Progenitor cell of endocrine pancreas (in vitro differentiated cells): ENCODE measurements at places on chromosomes 6 and 20.

DNA sequence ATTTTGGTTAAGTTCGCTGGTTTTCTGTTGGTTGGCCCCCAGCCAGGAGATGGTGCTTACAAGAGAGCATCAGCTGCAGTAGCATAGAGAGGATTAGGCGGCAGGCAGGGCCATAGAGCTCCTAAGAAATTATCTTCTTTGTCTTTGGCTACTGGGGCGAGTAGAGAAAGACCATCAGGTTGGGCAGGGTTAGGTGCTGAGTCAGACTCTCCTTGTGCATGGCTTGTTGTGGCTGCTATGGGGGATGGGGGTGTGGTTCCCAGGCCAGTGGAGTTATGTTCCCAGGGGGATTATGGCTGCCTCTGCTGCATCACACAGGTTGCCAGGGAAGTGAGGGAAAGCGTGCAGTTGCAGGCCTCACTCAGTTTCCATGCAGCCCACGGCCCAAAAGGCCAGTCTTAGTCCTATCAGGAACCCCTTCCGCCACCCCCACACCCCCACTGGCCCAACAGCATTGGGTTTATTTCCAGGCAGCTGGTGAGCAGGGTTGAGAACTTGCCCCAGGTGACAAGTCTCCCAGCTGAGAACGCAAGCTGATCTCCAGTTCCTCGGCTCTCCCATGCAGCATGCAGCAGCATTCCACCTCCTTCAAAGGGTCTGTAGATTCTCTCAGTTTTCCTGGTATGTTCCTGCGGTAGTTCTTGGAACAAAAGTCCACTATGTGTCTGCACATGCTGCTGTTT, 243.7 kb downstream of the UTRN start:
- no peak for DNase-seq

GRCh38 chr6:55664591-55665587, 85.9 kb upstream of the HMGCLL1 start:
- DNase-seq, result no peak

DNA sequence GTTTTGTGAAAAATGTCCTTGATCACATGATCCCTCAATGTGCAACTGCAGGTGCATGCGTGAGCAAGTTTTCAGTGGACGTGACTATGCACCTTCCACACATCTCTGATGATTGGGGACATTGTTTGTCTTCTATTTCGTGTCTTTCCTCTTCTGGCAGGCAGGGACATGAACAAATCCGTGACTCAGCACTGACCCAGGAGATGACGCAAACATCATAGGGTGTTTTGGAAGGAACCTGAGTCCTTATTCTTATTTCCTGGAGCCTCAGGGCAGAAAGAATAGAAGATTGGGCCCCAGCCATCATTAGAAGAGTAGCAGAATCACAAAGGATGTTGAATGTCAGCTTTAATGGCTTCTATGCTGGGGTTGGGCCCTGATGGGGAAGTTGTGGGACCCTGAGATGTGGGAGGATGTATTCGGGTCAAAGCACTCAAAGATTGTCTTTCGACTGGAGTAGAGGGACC, 11.9 kb upstream of the SIRPD start:
- DNase-seq, result no peak

DNA sequence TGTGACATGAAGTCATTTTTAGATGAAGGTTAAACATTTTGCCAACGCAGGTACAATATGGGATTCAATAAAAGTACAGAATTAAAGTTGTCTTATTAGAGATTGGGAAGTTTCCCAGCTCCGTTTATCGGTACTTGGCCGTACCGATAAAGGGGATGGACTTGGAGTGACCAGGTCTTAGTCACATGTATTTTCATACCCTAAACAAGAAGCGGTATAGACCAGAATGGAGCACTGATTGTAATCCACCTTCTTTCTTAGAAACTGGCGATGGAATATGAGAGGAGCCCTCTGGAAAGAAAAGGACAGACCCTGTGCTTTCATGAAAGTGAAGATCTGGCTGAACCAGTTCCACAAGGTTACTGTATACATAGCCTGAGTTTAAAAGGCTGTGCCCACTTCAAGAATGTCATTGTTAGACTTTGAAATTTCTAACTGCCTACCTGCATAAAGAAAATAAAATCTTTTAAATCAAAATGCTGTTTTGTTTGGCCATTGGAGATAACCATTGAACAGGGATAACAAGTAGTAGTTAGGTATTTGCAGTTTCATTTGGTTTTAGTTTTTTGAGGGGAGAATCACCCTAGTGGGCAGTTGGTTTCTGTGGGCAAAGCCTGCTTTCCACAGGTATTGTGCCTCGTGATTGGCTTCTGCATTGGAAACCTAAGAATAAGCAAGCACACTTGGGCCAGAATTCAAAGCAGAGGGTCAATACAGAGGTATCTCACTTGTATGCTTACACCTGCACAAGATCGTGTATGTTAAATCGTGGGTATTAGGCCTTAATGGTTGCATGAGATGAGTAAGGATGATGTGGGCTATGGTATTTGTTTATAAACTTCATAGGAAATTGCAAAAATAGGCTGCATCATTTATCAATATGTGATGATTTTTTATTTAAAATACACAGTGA, 11.2 kb upstream of the ZNFX1 start:
- DNase-seq, result no peak

GRCh38 chr6:165968408-165968807, 199.2 kb downstream of the TBXT start:
- no peak for DNase-seq

DNA sequence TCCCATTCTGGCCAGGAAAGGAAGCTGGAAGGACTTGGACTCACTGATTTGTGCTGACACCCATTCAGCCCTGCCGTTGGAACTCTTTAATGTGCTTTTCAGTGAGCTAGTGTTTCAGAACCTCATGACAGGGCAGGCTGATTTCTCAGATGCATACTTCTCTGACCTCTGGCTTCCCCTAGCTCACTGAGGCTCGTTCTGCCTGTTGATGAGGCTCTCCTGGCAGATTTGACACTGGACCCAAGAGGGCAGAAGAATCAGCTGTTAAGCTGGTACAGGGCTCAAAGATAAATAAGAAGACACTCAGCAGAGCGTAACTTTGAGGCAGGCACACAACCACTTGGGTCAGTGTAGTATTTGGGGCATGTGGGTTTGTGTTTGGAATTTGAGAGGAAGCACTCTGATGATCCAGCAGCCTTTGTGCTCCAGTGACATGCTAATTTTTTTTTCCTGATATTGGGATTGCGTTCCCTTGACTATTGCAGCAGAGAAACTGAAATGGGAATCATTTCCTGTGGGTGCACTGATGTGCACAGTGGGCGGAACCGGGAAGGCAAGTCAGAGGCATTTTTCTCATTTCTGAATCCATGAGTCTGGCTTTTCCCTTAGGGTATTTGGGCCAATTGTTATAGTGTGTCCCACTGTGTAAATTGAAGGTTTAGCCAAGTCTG, 80.2 kb downstream of the CARMIL1 start:
- no peak for DNase-seq

- DNase-seq, result no peak
Measured at GRCh38 chr6:74745670-74746069, 460.2 kb downstream of the COL12A1 start.

DNA sequence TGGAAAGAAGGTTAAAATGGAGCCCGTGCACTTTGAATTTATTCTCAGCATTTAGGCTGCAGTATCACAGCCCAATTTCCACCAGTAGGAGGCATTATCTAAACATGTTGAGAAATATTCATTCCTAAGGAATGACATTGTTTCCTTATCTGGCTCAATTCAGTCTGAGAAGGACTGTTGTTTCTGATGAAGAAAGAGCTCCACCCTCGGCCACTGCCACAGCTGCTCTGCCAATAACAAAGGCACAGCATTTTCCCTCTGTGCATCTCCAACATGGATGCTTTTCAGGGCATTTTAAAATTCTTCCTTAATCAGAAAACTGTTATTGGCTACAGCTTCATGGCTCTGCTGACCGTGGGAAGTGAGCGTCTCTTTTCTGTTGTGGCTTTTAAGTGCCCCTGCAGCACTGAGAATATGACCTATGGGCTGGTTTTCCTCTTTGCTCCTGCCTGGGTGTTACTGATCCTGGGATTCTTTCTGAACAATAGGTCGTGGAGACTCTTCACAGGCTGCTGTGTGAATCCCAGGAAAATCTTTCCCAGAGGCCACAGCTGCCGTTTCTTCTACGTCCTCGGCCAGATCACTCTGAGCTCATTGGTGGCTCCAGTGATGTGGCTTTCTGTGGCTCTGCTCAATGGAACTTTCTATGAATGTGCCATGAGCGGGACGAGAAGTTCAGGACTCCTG, at the start of gene CALHM5:
TSS of gene CALHM5 (plus strand) at position 216 of the 687 bp plus-strand sequence. CDS start at position 274, 58 bp downstream.
- DNase-seq, result no peak

DNA sequence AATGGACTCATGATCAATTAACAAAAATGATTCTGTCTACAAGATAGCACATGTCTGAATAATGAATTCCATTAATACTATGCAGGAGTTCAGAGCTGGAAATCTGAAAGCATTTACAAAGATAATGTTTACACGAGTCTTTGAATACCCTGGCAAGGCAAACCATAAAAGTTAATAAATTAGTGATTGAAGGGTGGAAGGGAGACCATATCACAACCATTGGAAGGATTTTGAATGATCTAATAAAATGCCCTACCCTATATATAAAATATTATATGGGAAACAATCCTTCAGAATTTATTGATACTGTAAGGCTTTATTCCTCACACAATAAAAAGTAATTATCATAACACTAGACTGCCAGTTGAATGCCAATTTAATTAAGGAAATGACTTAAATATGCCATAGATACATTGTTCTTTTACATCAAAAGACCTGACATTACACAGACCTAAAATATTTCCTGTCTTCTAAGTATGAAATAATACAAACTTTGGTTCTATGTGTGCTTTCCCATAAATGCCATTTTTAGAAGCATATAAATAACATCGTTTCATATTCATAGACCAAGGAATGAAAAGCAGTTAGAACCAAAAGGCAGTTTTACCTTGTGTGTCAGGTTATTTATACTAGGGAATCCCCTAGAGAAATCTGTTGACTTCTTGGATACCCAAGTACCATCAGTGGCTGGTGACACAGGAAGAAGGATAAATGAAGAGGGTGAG, 249.2 kb upstream of the MARCKS start:
- no peak for DNase-seq

GRCh38 chr6:21200134-21200870, 393.2 kb upstream of the SOX4 start:
- DNase-seq, result no peak

DNA sequence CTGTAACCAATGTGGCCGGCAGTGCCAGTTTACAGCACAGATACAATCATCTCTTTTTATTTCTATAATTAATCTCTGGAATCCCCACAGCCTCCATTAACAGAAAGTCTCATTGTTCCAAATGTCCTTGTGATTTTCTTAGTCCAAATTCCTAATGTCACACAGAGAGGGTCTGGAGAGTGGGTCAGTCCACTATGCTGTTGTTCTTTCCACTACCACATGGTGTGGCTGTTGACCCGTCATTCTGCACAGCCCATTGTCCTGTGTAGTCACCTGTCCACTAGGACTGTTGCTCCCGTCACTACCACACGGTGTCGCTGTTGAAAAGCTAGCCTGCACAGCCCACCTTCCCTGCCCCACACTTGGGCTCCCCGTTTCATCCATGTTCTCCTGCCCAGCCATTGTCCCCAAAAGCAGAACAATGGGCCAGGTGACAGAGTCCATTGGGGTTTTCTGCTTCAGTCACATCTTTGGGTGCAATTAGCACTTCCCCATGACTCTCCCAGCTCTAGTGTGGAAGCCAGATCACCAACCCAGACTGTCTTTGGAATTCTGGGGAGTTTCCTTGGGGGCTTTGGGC, 8.6 kb upstream of the LBP start:
- peak; percentile 19 for DNase-seq

DNA sequence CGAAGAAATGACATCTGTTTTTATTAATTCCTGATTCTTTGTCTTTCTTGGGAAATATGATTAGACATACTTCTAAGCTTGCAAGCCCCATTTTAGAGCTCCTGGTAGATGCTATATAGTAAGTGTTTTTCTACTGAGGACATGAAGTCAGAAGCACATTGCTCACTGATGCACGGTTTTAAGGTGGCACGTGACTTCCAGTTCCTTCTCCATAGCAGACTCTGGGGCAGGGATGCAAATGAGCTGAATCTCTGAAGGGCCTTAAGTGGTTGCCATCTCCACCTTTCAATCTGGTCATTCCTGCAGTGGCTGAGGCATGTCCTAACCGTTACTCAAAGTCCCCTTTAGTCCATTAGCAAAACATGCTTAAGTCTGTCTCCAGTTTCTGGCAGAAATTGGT, 421.2 kb upstream of the HTR1E start:
- DNase-seq, result no peak

DNA sequence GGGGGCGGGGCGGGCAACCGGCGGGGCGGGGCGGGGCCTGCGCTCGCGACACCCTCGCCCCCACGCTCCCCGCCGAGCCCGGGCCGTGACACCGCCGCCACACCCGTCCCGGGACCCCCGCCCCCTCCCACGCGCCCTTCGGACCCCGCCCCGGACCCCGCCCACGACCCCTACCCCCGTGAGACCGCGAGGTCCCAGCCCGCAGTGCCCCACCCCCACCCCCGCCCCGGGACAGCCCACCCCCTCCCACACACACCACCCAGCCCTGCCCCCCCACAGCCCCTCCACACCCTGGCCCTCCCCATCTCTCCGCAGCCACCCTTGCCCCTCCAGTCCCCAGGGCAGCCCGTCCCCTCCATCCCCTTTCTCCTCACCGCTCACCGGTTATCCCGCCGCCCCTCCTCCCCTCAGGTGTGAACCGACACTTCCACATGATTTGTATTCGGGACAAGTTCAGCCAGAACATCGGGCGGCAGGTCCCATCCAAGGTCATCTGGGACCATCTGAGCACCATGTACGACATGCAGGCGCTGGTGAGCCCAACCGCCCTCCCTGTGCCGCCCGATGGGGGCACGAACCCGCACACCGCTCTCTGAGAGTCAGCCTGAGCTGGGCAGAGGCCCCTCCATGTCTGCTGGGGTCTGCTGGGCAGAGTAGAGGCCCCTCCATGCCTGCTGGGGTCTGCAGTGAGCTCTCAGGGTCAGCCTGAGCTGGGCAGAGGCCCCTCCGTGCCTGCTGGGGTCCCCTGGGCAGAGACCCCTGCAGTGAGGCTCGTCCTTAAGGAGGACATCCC, 622 bp downstream of the MRGBP start:
- DNase-seq, result no peak

GRCh38 chr20:2559279-2559626, 22.9 kb downstream of the TMC2 start:
- no peak for DNase-seq

DNA sequence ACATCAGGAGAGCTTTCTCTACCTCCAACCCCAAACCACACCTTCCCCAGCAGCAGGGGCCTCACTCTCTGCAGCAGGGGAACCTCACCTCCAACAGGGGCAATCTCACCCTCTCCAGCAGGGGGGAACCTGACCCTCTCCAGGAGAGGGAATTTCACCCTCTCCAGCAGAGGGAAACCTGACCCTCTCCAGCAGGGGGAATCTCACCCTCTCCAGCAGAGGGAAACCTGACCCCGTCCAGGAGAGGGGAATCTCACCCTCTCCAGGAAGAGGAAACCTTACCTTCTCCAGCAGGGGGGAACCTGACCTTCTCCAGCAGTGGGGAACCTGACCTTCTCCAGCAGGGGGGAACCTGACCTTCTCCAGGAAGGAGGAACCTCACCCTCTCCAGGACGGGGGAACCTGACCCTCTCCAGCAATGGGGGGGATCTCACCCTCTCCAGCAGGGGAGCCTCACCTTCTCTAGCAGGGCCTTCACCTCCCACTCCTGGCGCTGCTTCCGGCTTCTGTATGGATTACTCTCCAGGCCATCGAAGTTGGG, 3.1 kb downstream of the B3GALT4 start:
- peak; percentile 42 for DNase-seq
